ENCODE measurements at places on chromosomes 6 and 20. TPM values are rescaled to one million over a fixed set of nuclear protein-coding genes. Genes with fewer than 3 reads are reported as not detected.

Gene ADTRP
- 10.6 TPM for total RNA-seq

Gene SLC22A16
- not detected for total RNA-seq

Gene COL9A3
- total RNA-seq, result not detected

Gene CCN5
- total RNA-seq, result not detected

Gene CFAP206
- 0.20 TPM for total RNA-seq

Gene SH3BGRL2
- 0.05 TPM for total RNA-seq

Gene BMP6
- total RNA-seq, result 1.1 TPM

Gene PPP2R5D
- total RNA-seq, result 52.1 TPM

Gene FAM162B
- not detected for total RNA-seq

Gene PI16
- total RNA-seq, result not detected

Gene TSBP1
- total RNA-seq, result not detected

- no peaks in the 10 kb centered on the region for H3K36me3 ChIP-seq
- H3K4me1 ChIP-seq, result no peaks in the 10 kb centered on the region
- peaks cover 3% of the 10 kb centered on the region for H3K27me3 ChIP-seq
Observed at GRCh38 chr6:168908887-168909286, 344.8 kb downstream of the THBS2 start.

GRCh38 chr6:14792118-14792955 lies 453.5 kb upstream of the JARID2 start:
- DNase-seq, result no peak
- no peak overlapping the region for H3K27ac ChIP-seq
- H3K4me3 ChIP-seq, result no peak overlapping the region
- H3K27me3 ChIP-seq, result no peaks in the 10 kb centered on the region

- no peaks in the 10 kb centered on the region for H3K4me1 ChIP-seq
- no peak for DNase-seq
- H3K4me3 ChIP-seq, result no peak overlapping the region
- H3K27me3 ChIP-seq, result peaks cover 4% of the 10 kb centered on the region
Observed at GRCh38 chr20:50041246-50041873, 58.6 kb downstream of the SNAI1 start.

DNA sequence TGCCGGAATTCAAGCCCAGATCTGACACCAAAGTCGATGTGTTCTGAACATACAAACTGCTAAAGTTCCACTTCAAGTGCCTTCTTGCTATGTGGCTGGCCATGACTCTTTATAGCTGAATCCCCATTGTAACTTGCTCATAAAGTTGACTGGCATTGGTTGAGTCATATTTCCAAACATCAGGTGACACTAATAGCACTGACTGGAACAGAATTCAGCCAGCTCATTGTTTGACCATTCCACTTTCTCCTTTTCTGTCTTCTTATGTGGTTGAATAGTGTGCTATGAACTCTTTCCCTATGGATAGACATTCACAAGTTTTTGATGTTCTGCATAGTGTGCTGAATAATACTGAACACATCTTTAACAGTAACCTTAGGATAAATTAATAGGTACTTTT lies 266.2 kb upstream of the ZFP64 start:
- H3K4me3 ChIP-seq, result no peak overlapping the region
- no peaks in the 10 kb centered on the region for H3K36me3 ChIP-seq
- H3K27ac ChIP-seq, result no peak overlapping the region
- no peaks in the 10 kb centered on the region for H3K4me1 ChIP-seq
- H3K27me3 ChIP-seq, result peaks cover 2% of the 10 kb centered on the region

GRCh38 chr6:89616531-89616930 lies 22.0 kb downstream of the LYRM2 start:
- no peaks in the 10 kb centered on the region for H3K27me3 ChIP-seq
- no peak for DNase-seq
- H3K4me1 ChIP-seq, result peaks cover 3% of the 10 kb centered on the region
- no peak overlapping the region for H3K27ac ChIP-seq

GRCh38 chr6:1609041-1609647 lies 571 bp upstream of the FOXC1 start:
- H3K4me3 ChIP-seq, result peak overlapping the region; percentile 54
- no peak overlapping the region for H3K27ac ChIP-seq
- H3K27me3 ChIP-seq, result peaks cover 64% of the 10 kb centered on the region
- no peak for DNase-seq
- peaks cover 25% of the 10 kb centered on the region for H3K4me1 ChIP-seq

- peaks cover 2% of the 10 kb centered on the region for H3K27me3 ChIP-seq
- H3K27ac ChIP-seq, result no peak overlapping the region
- no peaks in the 10 kb centered on the region for H3K36me3 ChIP-seq
Observed at GRCh38 chr6:21321076-21321475, 272.5 kb upstream of the SOX4 start.

GRCh38 chr6:118980063-118980462 lies 45.1 kb upstream of the MCM9 start:
- H3K27me3 ChIP-seq, result no peaks in the 10 kb centered on the region
- peaks cover 12% of the 10 kb centered on the region for H3K36me3 ChIP-seq
- H3K4me1 ChIP-seq, result peaks cover 2% of the 10 kb centered on the region
- H3K4me3 ChIP-seq, result no peak overlapping the region
- no peak overlapping the region for H3K27ac ChIP-seq
- DNase-seq, result no peak

GRCh38 chr6:111824608-111825337 lies 48.5 kb downstream of the FYN start:
- peak overlapping the region; percentile 12 for H3K4me3 ChIP-seq
- peaks cover 81% of the 10 kb centered on the region for H3K4me1 ChIP-seq

- no peak overlapping the region for H3K27ac ChIP-seq
- H3K4me1 ChIP-seq, result no peaks in the 10 kb centered on the region
- H3K27me3 ChIP-seq, result no peaks in the 10 kb centered on the region
- no peaks in the 10 kb centered on the region for H3K36me3 ChIP-seq
Observed at GRCh38 chr6:9523462-9523861, 891.4 kb downstream of the TFAP2A start.

GRCh38 chr6:79173378-79173777 lies 61.1 kb downstream of the HMGN3 start:
- no peaks in the 10 kb centered on the region for H3K4me1 ChIP-seq
- H3K27me3 ChIP-seq, result no peaks in the 10 kb centered on the region
- no peaks in the 10 kb centered on the region for H3K36me3 ChIP-seq
- no peak overlapping the region for H3K4me3 ChIP-seq

DNA sequence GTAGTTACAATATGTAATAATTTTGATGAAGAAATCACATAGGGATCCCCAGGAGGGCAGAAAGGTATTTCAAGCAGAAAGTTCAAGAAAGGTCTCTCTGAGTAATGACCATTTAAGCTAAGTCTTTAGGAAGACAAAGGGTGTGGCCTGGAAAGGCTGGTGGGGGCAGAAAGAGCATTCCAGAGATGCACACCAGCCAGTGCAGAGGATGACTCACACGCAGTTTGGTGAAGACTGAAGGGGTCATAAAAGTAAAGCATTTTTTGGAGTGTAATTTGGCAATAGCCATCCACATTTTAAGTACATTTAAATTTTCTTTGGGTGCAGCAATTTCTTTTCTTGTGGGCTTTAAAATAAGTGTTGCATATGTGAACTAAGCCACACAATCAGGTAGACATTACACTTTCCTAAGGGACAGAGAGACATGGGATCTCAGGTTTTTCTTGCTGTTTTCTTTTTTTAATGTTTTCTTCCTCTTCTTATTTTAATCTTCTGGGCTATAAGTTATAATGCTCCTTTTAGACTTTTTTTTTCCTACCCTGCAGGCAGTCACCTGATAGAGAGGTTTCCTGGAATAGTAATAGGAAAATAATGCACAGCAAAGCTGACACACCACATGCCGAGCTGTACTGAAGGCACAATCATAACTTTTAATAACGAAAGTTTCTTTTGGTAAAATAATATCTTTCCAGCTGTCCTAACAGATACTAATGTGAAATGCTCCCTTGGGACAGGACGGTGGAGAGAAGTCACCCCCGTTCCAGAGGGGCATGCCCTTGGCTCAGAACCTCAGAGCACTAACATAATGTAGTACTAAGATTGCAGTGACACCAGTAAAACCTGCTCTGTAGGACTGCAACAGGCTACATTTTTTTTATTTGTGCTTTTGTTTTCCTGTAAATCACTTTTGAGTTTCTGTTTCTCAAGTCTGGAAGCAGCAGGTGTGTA lies 49.6 kb upstream of the PTPRK start:
- H3K4me3 ChIP-seq, result no peak overlapping the region
- H3K36me3 ChIP-seq, result no peaks in the 10 kb centered on the region
- H3K27ac ChIP-seq, result no peak overlapping the region
- H3K4me1 ChIP-seq, result no peaks in the 10 kb centered on the region
- no peak for DNase-seq

GRCh38 chr20:3092611-3093379 lies 8.3 kb upstream of the AVP start:
- peaks cover 2% of the 10 kb centered on the region for H3K36me3 ChIP-seq
- peaks cover 11% of the 10 kb centered on the region for H3K4me1 ChIP-seq
- H3K4me3 ChIP-seq, result peak overlapping the region; percentile 85

DNA sequence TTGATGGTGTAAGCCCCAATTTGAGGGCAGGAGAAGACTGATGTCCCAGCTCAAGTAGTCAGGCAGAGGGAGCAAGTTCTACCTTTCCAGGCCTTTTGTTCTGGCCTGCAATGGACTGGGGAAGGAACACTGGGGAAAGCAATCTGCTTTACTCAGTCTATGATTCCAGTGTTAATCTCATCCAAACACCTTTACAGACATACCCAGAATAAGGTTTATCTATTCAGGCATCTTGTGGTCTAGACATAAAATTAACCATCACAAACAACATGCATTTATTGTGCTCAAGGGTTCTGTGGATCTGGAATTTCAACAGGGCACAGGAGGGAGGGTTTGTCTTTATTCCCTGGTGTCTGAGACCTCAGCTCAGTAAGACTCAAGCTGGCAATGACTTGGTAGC lies 14.4 kb upstream of the RSPH3 start:
- H3K27me3 ChIP-seq, result no peaks in the 10 kb centered on the region
- DNase-seq, result no peak
- H3K27ac ChIP-seq, result no peak overlapping the region
- peaks cover 33% of the 10 kb centered on the region for H3K4me1 ChIP-seq
- H3K36me3 ChIP-seq, result peaks cover 5% of the 10 kb centered on the region
- H3K4me3 ChIP-seq, result no peak overlapping the region

DNA sequence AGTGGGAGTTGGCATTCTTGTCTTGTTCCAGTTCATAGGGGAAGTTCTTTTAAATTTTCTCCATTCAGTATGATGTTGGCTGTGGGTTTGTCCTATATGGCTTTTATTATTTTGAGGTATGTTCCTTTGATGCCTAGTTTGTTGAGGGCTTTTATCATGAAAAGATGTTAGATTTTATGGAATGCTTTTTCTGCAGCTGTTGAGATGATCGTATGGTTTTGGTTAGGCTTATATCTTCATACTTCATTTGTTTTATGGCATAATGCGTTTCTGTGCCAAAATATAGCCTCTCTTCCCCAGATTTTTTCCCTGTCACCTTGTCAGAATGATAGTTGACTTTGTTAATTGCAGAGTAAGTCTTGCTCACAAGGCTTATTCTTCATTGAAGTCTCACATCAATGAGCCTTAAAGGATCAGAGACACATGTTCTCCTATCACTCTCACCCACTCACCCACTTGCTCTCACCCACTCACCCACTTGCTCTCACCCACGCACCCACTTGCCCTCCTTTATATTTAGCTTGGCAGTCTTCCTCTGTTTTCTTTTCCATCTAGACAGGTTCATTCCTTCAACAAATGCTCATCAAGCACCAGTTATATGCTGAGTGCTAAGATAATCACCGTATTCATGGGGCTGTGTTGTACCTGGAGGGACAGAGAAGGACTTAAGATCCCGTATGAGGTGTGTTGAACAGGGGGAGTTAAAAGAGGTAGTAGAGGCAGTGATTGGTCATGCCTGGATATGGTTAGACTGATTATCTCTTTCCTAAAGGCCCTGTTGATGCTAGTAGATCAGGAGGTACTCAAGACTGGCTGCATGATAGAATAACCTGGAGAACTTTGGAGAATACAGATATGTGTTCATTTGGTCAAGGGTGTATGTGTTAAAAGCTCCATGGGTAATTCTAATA lies 19.3 kb downstream of the UST start:
- H3K4me1 ChIP-seq, result peaks cover 6% of the 10 kb centered on the region
- H3K27me3 ChIP-seq, result peaks cover 68% of the 10 kb centered on the region
- H3K27ac ChIP-seq, result no peak overlapping the region
- DNase-seq, result no peak

GRCh38 chr20:39752262-39752876 lies 790.2 kb downstream of the DHX35 start:
- no peaks in the 10 kb centered on the region for H3K27me3 ChIP-seq
- no peak overlapping the region for H3K4me3 ChIP-seq
- H3K4me1 ChIP-seq, result no peaks in the 10 kb centered on the region
- H3K36me3 ChIP-seq, result no peaks in the 10 kb centered on the region

- H3K36me3 ChIP-seq, result peaks cover 19% of the 10 kb centered on the region
- DNase-seq, result no peak
- no peaks in the 10 kb centered on the region for H3K27me3 ChIP-seq
- peak overlapping the region; percentile 45 for H3K4me3 ChIP-seq
Observed at GRCh38 chr6:118659513-118660217, 8.3 kb upstream of the CEP85L start.

GRCh38 chr6:19804205-19805128 lies 32.7 kb upstream of the ID4 start:
- H3K27me3 ChIP-seq, result peaks cover 18% of the 10 kb centered on the region

- H3K4me1 ChIP-seq, result no peaks in the 10 kb centered on the region
- no peak for DNase-seq
- H3K4me3 ChIP-seq, result no peak overlapping the region
Observed at GRCh38 chr20:17210983-17211382, 15.9 kb upstream of the PCSK2 start.

- H3K36me3 ChIP-seq, result peaks cover 4% of the 10 kb centered on the region
- H3K4me3 ChIP-seq, result no peak overlapping the region
- no peak overlapping the region for H3K27ac ChIP-seq
- peaks cover 4% of the 10 kb centered on the region for H3K27me3 ChIP-seq
- peaks cover 32% of the 10 kb centered on the region for H3K4me1 ChIP-seq
Observed at GRCh38 chr6:139308936-139309603, 17.3 kb upstream of the TXLNB start.

GRCh38 chr6:5663259-5663658 lies 343.5 kb downstream of the NRN1 start:
- no peaks in the 10 kb centered on the region for H3K36me3 ChIP-seq
- peaks cover 3% of the 10 kb centered on the region for H3K27me3 ChIP-seq
- no peak overlapping the region for H3K27ac ChIP-seq
- peaks cover 31% of the 10 kb centered on the region for H3K4me1 ChIP-seq
- no peak overlapping the region for H3K4me3 ChIP-seq
- no peak for DNase-seq

GRCh38 chr6:52839124-52840055 lies 1.2 kb downstream of the GSTA5 start:
- H3K27me3 ChIP-seq, result peaks cover 19% of the 10 kb centered on the region
- H3K4me1 ChIP-seq, result peaks cover 6% of the 10 kb centered on the region
- peak; percentile 2 for DNase-seq
- no peak overlapping the region for H3K27ac ChIP-seq
- H3K36me3 ChIP-seq, result no peaks in the 10 kb centered on the region

GRCh38 chr6:148530394-148530953 lies 187.8 kb downstream of the SASH1 start:
- H3K27me3 ChIP-seq, result no peaks in the 10 kb centered on the region
- no peak overlapping the region for H3K27ac ChIP-seq
- no peaks in the 10 kb centered on the region for H3K4me1 ChIP-seq
- no peak overlapping the region for H3K4me3 ChIP-seq
- no peaks in the 10 kb centered on the region for H3K36me3 ChIP-seq
- no peak for DNase-seq

GRCh38 chr6:167851370-167851952 lies 24.8 kb downstream of the AFDN start:
- peaks cover 5% of the 10 kb centered on the region for H3K36me3 ChIP-seq
- no peak overlapping the region for H3K4me3 ChIP-seq
- H3K27me3 ChIP-seq, result peaks cover 13% of the 10 kb centered on the region
- peaks cover 49% of the 10 kb centered on the region for H3K4me1 ChIP-seq
- no peak for DNase-seq
- H3K27ac ChIP-seq, result no peak overlapping the region

Measured in activated T-helper 1 cell treated with anti-CD3 and anti-CD28 coated beads, Interleukin-12 subunit alpha, Interleukin-12 subunit beta, Interleukin-2, Interleukin-4 antibody, amounts not matched to agents 30 ng/mL and 10 ng/mL and 1 ng/mL, durations not matched to agents 14 hours and 24 hours and 36 hours (primary cell).